ENCODE measurements at places on chromosomes 1 and 21. TPM values are rescaled to one million over a fixed set of nuclear protein-coding genes. Genes with fewer than 3 reads are reported as not detected.

Gene REN
- 0.66 TPM for total RNA-seq

Gene ALX3
- not detected for total RNA-seq

Gene GCSAML
- 1.9 TPM for total RNA-seq

Gene HOOK1
- 8.4 TPM for total RNA-seq

Gene SGIP1
- 8.9 TPM for total RNA-seq

Gene VANGL1
- 7.9 TPM for total RNA-seq

Gene ATP1A4
- total RNA-seq = 0.52 TPM

Gene FCGR3A
- 20.8 TPM for total RNA-seq

Gene SLC26A9
- total RNA-seq = 23.0 TPM

Gene DARS2
- total RNA-seq = 10.5 TPM

Gene ST6GALNAC3
- 5.8 TPM for total RNA-seq

Gene SHISA4
- total RNA-seq = 10.5 TPM

Gene OVAAL
- total RNA-seq = not detected

Gene MIXL1
- total RNA-seq = not detected

Gene DEPDC1
- total RNA-seq = 1.5 TPM

Gene PKP1
- total RNA-seq = 0.86 TPM

GRCh38 chr1:33222381-33222780, 33.9 kb upstream of the ZNF362 start:
- no peak for DNase-seq

GRCh38 chr21:41243107-41243506, 73.5 kb upstream of the FAM3B start:
- no peak for DNase-seq

DNA sequence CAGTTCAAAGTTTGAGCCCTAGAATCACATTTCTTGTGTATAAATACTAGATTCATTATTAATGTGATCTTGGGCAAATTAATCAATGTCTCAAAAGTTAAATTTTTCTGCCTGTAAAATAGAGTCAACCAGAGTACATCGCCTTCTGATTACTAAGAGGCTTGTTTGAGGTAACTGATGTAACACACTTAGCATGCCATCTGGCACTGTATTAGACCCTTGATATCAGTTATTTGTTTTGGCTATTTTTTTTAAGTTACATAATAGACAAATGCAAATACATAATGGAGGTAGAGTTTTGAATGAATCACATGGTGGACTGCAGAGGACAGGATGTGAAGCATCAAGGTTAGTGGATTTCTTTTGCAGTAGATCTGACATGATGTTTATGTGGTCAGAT, 298.4 kb downstream of the ADGRL2 start:
- DNase-seq = no peak

GRCh38 chr1:64196074-64196870, 7.2 kb upstream of the UBE2U start:
- peak; percentile 56 for DNase-seq

DNA sequence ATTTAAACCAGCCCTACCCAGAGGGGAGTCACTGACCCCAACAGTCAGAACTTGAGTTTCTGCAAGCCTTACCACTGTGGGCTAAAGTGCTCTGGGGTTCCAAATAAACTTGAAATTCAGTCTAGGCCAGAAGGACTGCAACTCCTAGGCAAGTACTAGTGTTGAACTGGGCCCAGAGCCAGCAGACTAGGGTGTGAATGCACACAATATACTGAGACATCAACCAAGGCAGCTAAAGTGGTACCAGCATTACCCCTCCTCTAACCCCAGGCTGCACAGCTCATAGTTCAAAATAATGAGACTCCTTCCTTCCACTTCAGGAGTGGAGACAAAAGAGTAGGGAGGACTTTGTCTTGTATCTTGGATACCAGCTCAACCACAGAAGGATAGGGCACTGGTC, 18.9 kb upstream of the IL20 start:
- DNase-seq = peak; percentile 67

DNA sequence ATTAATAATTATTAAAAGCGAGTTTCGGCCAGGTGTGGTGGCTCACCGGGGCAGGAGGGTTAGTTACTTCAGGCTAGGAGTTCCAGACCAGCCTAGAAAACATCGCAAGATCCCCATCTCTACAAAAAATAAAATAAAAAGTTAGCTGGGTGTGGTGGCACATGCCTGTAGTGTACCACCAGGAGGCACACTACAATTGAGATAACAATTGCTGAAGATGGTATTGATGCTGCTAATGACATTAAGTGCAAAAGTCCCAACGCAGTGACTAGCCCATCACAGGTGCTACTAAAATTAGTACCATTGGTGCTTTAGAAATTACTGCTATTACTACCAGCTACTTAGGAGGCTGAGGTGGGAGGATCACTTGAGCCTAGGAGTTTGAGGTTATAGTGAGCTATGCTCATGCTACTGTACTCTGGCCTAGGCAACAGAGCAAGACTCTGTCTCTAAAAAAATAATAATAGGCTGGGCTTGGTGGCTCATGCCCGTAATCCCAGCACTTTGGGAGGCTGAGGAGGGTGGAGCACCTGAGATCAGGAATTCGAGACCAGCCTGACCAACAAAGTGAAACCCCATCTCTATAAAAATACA, 156.6 kb downstream of the GREM2 start:
- no peak for DNase-seq

GRCh38 chr1:111600886-111601386, 18.7 kb upstream of the RAP1A start:
- no peak for DNase-seq

DNA sequence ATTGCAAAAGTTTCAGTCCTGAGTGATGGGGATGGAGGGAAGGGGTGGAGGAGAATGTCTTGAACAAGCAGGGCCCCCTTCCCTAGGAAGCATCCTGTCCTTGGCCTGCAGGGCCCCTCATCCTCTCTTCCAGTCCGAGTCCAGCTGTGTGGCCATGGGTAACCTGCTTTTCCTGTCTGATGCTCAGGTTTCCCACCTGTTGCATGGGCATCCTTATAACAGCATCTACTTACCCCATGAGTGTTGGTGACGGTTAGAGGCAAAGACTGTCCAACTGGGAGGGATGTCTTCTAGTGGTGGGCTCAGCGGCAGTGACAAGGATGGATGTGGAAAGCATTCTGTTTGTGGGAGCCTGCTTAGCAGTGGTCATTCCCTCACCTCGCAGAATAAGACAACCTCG, 1.9 kb downstream of the UBL4B start:
- no peak for DNase-seq

DNA sequence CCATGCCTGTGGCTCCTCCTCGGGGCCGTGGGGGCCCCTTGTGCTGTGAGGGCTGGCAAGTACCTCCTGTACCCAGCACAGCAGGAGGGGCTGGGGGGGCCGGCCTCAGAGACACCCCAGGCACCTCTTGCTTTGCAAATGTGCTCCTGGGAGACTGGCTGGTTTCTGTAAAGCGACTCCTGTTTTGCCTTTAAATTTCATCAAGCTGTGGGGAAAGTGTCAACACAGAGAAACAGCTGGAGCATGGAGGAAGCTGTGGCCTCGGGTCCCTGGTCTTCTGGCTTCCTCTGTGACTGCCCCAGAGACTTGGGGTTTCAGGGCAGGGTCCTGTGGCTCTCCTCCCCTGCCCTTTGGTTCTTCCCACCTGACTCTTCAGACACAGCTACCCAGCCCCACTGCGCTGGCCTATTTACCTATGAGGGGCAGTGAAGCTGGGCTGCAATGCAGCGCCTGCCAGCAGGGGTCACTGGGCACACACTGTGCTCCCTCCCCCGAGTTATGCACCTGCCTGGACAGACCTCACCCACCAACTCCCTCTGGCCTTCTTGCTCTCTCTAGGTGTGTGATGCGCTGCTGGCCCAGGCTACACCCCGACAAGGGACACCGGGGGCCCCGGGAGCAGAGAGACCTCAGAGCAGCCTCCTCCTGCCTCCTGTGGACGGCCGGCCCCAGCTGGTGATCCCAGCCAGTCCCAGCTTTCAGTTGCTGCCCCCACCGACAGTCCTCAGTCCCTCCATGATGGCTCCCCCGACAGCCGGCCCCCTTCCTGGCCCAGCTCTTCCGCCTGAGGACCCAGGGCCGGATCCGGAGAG, 17.6 kb upstream of the PEX10 start:
- DNase-seq = no peak

GRCh38 chr1:209409780-209410179, 173.7 kb upstream of the CAMK1G start:
- DNase-seq = no peak

- DNase-seq = no peak
These were observed 80.8 kb upstream of the HNRNPU start for GRCh38 chr1:244945109-244945671.

- no peak for DNase-seq
These were observed 348.9 kb downstream of the MATN1 start for GRCh38 chr1:30374400-30375070.

DNA sequence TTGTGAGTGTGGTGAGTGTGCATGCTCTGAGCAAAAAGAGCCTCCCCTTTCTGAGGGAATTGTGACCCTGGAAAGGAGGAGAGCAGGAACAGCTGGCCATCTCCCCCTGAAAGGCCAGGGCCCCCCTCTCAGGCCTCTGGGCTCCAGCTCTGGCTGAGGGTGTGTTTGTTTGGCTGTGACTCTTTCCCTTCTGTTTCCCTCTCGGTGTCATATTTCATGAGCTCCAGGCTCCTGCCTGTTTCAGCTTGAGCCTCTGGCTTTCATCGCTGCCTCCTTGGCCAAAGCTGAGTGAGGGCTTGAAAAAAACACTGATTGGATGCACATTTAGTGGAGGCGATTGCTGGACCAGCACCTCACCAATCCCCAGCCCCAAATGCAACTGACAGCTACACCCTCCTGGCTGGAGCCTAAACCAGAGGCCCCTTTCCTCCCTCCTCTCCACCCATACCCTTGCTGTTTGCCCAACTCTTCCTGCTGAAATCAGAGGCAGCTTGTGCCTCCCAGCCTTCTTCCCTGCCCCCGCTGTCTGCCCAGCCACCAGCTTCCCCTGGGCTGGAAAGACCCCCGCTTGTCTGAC, 64.1 kb downstream of the DDR2 start:
- peak; percentile 56 for DNase-seq

GRCh38 chr1:164780863-164781262, 221.9 kb downstream of the PBX1 start:
- no peak for DNase-seq

DNA sequence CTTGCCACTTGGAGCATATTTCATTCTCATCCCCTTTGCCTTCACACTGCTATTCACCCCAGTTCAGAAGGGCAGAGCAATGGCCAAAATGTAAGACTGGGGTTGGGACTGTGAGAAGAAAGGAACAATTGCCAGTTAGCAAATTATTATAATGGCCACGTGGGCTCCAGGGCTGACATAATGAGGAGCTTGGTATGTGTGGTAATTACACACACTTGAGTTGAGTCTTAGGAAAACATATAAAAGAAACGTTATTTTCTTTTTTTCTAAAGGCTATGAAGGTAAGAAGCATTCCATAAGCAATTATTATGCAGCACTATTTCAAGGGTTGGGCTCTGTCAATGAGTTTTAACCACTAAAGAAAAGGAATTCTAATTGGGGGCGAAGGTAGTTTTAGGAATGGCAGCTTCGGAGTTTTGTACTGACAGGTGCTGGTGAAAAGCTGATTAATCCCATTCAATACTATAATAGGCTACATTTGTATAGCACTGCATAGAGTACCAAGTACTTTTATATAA, 32.5 kb upstream of the BCL10 start:
- no peak for DNase-seq

DNA sequence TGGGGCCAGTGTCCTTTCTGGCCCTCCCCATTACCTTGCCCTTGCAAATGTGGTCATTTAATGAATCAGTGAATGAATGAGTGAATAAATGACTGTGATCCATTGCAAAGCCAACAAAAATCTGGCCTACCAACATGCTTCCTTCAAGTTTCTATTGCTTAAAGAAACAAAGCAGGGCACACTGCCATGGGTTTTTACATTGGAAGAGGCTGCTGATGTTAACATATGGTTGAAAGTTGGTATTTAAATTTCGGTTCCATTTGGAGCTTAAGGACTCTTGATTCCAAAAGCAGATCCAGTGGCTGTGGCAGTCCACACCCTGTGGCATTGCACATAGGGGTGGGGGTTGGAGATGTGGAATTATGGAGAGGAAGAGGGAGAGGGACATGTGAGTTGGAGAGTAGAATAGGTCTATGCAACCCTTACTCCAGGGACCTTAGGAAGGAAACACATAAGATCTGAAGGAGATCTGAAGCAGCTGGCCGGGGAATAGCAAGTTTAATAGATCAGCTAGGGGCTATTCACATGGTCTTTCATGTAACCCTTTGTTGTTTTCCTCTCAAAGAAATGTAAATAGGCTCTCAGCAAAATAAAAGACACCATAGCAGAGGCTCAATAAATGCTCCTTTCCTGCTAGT, 7.2 kb downstream of the ABCA4 start:
- no peak for DNase-seq

- no peak for DNase-seq
These were observed 4.0 kb upstream of the ABCG1 start for GRCh38 chr21:42214921-42215320.

DNA sequence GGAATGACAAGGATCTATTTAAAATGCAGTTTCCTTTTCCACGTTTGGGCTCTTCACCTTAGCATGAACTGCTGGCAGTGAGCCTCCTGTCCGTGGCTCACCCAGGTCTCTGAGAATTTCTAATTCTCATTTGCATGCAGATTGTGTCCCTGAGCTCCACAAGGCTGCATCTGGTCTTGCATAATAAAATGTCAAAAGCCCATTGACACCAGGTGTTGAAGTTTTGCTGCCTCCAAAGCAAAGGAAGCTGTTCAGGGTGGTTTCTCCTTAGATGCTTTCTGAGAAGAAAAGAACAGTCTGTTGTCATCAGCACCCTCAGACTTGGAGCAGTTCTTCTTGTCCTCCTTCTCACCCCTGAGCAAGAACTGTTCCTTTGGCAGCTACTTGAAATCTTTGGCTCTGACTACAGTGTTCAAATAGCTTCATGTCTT, 433.1 kb upstream of the KAZN start:
- no peak for DNase-seq

All from upper lobe of left lung (tissue), 6 donors.